ENCODE measurements at places on chromosomes 6 and 20.

GRCh38 chr6:169534039-169534421 is 167.8 kb downstream of the WDR27 start:
- no peak for DNase-seq

DNA sequence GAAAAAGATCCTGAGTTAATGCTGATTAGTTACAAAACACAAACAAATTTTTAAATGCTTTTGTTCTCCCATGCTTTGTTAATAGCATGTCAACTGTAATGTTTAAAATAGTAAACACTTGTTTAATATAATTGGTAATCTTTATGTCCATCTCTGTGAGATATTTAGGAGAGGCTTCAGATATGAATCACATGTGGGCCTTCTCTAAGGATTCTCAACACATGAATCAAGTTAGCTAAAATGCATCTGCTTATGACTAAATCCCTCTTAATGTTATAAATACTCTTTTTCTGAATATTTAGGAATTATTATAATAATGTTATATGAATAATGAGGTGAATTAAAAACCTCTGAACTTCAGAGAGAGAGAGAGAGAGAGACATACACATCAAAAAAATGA is 345.9 kb upstream of the MANEA start:
- DNase-seq = no peak

GRCh38 chr6:4209196-4209595 is 73.8 kb upstream of the ECI2 start:
- DNase-seq = no peak

GRCh38 chr20:59451641-59452040 is 151.2 kb downstream of the EDN3 start:
- DNase-seq = no peak

DNA sequence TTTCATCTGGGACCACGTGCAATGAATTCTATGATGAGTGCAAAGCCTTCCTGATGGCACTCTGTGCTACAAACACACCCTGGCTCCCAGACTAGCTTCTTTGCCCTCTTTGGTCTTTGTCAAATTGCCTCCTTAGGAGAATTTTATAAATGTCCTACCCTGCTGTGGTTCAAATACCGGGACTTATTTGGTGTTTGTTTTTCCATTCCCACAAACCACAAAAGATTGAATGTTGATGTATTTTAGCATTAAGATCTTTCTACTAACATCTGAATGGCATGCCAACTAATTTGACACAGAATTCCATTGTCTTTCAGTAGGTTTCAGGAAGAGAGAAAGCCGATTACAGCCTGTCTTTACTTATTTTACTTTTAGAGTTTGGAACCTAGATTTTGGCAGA is 424.2 kb upstream of the SLC35B3 start:
- DNase-seq = no peak

- DNase-seq = no peak
These were observed 89.9 kb downstream of the TULP4 start for GRCh38 chr6:158402184-158402583.

GRCh38 chr6:100235631-100236030 is 229.1 kb downstream of the SIM1 start:
- DNase-seq = no peak

DNA sequence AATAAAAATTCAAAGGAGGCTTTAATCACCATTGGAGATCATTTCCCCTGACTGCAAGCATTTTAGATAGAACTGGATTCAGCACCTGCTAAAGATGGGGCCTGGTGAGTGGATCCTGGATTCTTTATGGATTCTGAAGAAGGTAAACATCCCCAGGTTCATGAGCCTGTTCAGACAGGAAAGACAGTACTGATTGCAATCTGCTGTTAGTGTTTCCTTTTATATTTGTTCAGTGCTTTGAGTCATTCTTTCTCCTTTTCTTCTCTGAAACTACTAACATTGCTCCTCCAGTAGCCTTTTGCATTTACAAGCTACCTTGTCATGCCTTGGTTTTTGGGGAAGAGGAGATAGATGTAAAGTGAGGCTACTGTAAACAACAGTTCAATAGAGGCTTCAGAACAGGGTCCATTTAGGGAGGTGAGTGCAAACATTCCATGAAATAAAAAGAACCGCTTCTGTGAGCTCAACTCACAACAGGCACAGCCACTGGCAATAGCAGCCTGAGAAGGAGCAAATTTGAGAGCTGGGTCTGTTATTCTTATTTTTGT is 66.4 kb upstream of the PRL start:
- DNase-seq = no peak

DNA sequence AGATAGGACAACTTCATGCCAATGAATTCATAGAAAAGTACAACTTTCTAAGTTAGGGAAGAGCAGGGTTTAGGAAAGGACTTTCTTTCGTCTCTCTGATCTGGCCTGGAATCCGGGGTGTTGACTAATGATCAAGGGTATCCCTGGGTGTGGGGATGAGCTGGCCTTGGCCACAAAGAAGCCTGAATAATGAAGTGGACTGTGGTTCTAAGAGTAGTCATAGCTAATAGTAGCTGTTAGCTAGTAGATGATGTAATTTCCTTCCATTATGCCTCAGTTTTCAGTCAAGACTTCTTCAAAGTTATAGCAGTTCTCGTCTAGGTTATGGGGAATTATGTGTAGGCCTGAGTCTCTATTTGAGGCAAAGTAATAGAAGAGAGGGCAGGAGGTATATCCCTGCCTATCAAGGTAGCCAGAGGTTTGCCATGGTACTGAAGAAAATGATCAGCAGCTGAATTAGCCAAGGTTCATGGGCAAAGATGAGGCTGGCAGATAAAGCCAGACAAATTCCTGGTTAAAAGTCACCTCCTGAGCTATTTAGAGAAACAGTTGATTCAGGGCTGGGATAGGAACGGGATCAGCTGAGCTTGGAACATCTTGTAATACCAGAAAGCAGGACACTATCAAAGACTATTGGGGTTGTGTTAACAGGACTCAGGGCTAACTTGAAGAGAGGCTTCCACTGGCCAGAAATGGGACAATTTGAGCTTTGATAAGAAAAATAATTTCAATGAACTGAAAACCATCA is 18.7 kb upstream of the TRPC4AP start:
- no peak for DNase-seq

GRCh38 chr6:23414922-23415321 is 711.1 kb upstream of the NRSN1 start:
- no peak for DNase-seq

DNA sequence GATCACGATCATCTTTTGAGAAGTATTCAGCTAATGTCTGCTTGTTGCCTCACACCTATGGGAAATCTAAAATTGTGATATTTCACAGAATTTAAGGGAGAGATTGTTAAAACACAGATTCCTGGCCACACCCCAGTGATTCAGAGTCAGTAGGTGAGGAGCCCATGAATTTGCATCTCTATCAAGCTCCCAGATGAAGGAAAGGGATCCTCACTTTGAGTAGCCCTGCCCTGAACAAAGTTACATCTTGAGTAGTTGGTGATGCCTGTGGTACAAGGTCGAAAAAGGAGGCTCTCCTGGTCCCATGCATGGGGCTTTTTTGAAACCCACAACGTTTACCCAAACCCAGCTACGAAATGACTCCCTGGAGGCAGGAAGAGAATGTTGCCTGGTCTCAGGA is 79.5 kb downstream of the PAK5 start:
- DNase-seq = no peak

DNA sequence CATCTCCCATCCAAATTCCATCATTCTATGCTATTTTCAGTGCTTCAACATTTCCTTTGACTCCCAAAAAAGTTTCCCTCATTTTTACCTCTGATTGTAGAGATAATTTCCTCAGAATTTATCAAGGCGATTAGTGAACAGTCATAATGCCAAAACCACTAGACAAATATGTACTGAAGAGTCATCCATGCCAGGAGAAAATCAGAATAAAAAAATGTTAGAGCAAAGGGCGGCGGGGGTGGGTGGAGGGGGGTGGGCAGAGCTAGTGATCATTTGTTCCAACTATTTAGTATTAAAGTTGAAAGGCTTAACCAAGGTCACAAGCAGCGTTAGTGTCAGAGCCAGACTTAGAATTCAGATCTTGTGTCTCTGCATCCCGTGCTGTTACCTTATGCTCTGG is 5.3 kb upstream of the ADGRF5 start:
- no peak for DNase-seq

- no peak for DNase-seq
These were observed 1.5 kb upstream of the GOPC start for GRCh38 chr6:117603821-117604220.

DNA sequence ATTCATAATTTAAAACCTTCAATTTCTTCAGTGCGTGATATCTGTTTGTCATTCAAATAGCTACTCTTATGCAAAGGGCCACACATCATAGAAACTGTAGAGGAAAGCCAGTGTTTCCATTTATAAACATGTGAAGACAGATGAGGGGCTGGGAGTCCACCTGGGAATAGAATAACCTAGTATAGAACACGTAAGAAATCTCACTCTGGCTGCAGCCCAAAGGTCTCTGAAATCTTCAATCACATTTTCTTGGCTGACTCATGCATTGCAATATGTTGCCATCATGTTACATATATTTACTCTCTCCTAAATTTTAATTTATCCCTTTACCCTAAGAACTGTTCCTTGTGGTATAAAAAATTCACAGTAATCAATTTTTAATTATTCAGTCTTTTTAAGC is 123.2 kb downstream of the ELOVL4 start:
- DNase-seq = no peak

- no peak for DNase-seq
These were observed 105.9 kb downstream of the SLC35F1 start for GRCh38 chr6:118012944-118013343.

DNA sequence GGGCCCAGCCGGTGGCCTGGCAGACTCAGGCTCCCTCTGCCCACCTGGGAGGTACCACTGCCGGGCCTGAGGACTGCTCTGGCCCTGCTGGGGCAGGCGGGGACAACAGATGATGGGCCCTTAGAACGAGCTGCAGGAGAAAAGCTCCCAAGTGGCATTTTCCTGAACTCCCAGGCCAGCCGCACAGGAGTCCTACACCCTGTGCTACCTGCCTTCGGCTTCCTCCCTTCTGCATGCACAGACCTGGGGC is 41.3 kb downstream of the DSTN start:
- no peak for DNase-seq

GRCh38 chr6:42295181-42295580 is 77.5 kb upstream of the MRPS10 start:
- no peak for DNase-seq

DNA sequence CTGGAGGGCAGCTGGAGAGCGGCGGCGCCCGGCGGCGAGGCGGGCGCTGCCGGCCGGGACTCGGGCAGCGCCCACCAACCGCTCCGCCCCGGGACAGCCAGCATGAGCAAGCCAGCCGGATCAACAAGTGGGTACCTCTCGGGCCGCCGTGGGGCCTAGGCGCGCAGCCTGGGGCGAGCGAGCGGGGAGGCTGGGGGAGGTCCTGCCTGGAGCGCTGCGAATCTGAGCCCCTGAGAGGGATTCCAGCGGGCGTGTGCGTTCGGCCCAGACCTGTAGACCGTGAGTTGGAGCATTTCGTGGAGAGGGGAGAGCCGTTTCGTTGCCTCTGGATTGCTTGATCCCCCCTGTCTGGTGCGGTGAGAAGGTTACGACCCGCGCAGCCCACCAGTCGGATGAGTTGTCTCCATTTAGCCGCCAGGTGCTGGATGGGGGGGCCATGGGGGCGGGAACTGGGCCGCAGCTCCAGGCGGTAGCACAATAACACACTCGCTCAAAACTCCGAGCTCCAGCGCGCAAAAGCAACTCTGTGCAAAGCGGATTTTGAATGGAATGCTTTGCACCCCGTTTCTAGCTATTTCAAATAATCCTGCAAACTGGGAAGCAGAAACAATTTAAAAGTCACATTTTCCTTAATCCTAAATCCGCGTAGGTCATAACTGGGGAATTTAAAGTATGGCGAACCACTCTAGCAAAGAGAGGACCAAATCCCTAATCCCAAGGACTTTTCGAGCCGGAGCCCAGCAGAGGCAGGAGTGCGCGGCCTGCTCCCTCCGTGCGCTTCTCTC is 1.0 kb downstream of the NR2E1 start:
- DNase-seq = no peak

DNA sequence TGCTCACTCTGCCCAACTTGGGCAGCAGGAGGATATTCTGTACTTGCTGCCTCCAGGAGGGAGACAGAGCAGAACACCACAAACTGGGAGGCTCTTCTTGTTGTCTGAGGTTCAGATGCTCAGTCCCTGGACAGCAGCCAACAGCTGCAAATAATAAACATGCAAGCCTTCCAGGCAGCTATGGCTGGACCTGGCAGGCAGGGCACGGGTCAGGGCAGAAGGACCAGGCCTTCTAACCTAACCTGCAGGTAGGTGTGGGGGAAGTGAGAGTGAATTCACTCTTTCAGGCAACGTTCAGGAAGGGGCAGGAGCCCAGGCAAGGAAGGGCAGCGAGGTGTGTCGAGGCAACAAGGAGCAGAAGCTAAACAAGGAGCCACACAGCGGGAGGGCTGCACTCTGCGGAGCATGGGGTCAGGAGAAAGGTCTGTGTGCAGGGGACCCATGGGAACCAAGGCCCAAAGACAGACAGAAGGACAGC is 31.5 kb downstream of the NINL start:
- DNase-seq = no peak

DNA sequence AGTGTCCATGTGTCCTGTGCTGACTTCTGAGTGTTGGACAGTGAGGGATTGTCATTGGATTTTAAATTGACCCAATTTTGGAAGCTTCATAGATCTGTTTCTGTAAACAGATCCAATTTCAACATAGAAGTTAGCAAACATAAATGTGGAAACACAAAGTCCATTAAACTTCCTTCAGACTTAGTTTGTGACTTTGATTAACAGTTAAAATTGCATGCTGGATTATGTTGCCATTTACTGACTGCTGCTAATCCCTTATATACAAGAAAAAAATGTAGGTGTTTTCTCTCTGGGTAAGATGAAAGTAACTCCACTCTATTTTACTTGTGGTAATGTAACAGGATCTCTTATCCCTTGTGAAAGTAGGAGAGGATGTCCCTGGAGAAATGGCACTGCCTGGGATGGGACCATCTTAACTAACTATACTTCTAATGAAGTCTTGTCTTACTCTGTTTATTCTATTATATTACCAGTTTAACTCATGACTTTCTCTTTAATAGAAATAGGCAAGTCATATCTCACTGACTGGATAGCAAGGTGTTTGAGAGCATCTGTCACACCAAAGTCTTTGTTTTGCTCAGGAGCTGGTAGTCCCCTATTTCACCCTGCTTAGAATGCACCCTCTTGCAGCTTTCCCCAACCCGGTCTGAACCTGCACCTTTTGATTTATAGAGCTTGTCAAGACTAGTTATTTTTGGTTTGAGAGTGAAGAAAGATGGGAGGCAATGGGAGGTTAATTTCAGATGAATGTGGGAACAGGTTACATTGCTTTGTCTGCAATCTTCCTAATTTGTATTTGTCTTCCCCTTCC is 7.2 kb downstream of the TPX2 start:
- DNase-seq = no peak

DNA sequence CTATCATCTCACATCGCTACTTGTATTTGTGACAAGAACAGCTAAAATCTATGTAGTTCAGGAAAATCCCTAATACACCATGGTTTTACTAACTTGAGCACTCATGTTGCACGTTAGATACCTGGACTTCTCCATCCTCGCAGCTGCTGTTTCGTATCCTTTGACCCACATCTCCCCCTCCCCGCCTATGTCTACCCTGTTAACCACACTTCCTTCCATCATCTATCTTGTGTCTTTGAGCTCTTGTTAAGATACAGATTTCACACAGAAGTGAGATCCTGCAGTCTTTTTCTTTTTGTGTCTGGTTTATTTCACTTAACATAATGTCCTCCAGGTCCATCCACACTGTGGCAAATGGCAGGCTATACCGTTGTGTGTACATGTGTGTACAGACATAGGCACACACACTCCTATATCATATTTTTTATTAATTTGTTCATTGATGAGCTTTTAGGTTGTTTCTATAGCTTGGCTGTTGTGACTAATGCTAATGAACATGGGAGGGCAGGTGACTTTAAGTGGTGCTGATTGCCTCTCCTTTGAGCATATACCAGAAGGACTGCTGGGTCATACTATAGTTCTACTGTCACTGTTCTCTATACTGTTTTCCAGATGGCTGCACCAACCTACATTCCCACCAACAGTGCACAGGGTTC is 117.8 kb downstream of the WDR27 start:
- no peak for DNase-seq

Measured in heart left ventricle (tissue), 16 donors.